ENCODE measurements at places on chromosomes 6 and 20.

- no peak for DNase-seq
Observed at GRCh38 chr6:106743612-106744011, 114.2 kb downstream of the QRSL1 start.

- no peak for DNase-seq
Observed at GRCh38 chr6:136771306-136771705, 21.0 kb downstream of the MAP3K5 start.

- no peak for DNase-seq
Observed at GRCh38 chr6:30195951-30196350, 17.3 kb downstream of the TRIM26 start.

GRCh38 chr6:34457742-34458735, 7.8 kb upstream of the PACSIN1 start:
- DNase-seq, result no peak

GRCh38 chr6:110524305-110524704, 47.9 kb upstream of the SLC22A16 start:
- DNase-seq, result no peak

Measured in stimulated activated CD4-positive, alpha-beta T cell treated with anti-CD3 and anti-CD28 coated beads, TNF-alpha, amount 100 ng/mL, for 24 hours (primary cell).